Umbilical cord (tissue), 2 donors: ENCODE measurements at places on chromosomes 16 and 17.
A peak's percentile ranks its signal among the peaks of the same experiment; 100 is the strongest.

- DNase-seq: no peak
These were observed 78.8 kb downstream of the CES1 start for GRCh38 chr16:55754056-55754455.

- peak; percentile 96 for DNase-seq
These were observed 38.8 kb downstream of the RPGRIP1L start for GRCh38 chr16:53664724-53665345.

DNA sequence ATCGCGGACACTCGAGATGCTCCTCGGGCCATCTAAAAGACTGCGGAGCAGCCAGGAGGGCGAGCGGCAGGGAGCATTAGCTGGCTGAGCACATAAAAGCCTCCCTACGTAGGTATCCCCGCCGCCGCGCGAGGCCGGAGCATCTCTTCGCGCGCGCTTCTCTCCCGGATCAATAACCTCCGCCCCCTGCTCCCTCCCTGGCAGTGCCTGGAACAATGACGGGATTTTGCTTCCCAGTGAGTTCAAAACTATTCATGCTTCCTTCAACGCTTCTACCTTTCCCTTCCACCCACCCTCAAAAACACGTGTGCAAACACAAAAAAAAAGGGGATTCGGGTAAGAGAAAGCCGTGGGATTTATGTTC is 984 bp downstream of the CENPV start:
- DNase-seq: no peak

DNA sequence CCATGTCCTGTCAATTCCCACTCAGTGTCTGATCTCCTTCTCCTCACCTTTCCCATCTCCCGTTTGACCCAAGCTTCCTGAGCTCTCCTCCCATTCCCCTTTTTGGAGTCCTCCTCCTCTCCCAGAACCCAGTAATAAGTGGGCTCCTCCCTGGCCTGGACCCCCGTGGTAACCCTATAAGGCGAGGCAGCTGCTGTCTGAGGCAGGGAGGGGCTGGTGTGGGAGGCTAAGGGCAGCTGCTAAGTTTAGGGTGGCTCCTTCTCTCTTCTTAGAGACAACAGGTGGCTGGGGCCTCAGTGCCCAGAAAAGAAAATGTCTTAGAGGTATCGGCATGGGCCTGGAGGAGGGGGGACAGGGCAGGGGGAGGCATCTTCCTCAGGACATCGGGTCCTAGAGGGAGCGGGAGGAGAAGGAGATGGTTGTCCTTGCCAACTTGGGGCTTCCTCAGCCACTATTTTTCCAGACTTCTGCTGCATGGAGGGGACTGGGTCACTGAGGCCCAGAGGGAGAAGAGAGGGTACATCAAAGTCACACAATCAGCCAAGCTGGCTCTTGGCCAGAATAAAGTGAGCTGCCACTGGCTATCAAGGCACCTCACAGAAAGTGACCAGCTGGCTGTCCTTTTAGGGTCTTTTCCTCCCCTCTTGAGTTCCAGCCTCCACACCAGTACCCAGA is 1.9 kb upstream of the TBC1D10B start:
- DNase-seq: no peak

- DNase-seq: peak; percentile 60
These were observed 76.9 kb downstream of the RPA1 start for GRCh38 chr17:1906662-1907101.

GRCh38 chr17:2854143-2855055 is 58.2 kb downstream of the RAP1GAP2 start:
- DNase-seq: no peak

GRCh38 chr16:78368121-78369102 is 269.0 kb downstream of the WWOX start:
- DNase-seq: no peak

GRCh38 chr16:2786061-2786825 is 1.1 kb downstream of the PRSS33 start:
- no peak for DNase-seq

DNA sequence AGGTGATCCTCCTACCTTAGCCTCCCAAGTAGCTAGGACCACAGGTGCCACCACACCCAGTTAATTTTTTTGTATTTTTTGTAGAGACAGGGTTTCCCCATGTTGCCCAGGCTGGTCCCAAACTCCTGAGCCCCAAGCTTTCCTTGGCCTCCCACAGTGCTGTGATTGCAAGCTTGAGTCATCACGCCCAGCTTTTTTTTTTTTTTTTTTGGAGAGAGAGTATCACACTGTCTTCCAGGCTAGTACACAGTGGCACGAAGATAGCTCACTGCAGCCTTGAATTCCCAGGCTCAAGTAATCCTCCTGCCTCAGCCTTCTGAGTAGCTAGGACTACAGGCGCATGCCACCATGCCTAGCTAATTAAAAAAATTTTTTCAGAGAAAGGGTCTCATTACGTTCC is 27.2 kb downstream of the HEATR9 start:
- no peak for DNase-seq

- peak; percentile 48 for DNase-seq
These were observed 102.7 kb downstream of the UTP18 start for GRCh38 chr17:51362811-51363585.

- DNase-seq: no peak
These were observed 12.7 kb downstream of the SEC14L1 start for GRCh38 chr17:77153472-77153871.

DNA sequence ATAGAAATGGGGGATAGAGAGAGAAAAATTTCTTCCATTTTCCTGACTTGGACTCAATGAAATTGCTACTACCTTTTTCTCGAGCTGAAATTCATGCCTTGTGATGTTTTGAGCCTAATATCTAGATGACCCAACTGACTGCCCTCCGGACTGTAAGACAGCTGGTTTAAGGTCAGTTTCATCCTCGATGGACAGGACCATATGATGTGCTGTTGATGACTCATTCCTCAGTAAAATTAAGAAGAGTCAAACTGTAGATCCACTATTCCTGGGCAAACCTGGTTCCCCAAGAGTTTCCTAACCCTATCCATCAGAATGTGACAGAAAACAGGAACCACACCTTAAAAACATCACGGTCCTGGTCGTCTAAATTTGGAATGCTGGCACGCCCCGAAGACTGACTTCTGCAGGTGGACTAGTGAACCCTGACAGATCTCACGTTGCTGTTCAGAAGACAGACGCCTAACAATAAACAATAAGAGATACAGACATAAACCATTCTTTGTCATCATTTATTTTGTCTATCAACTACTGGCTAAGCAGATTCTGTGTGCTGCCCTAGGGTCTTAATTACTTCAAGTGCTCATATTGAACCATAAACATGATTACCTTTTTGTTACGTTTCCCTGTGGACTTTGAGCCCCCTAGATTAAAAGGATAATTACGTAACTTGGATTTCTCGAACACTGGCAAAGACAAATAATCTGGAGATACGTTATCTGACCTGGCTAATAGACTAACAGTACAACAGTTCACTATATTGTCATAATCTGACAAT is 45.1 kb upstream of the NOS2 start:
- DNase-seq: no peak

DNA sequence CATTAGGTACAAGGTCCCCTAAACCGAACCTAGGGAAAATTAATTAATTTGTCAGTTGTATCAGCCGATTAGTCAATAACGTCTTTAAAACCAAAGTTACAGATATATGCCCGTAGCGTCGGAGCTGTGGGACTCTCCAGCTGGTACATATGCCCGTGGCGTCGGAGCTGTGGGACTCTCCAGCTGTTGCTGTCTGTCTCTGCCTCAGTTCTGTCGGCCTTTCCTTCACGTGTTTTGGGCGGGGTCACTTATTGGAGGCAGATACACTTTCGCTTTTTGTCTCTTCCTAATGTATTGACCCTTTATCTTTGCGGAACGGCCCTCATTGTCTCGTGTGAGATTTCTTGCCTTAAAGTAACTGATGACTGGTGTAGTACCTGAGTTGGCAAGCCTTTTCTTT is 62.0 kb upstream of the ZNF750 start:
- DNase-seq: no peak

DNA sequence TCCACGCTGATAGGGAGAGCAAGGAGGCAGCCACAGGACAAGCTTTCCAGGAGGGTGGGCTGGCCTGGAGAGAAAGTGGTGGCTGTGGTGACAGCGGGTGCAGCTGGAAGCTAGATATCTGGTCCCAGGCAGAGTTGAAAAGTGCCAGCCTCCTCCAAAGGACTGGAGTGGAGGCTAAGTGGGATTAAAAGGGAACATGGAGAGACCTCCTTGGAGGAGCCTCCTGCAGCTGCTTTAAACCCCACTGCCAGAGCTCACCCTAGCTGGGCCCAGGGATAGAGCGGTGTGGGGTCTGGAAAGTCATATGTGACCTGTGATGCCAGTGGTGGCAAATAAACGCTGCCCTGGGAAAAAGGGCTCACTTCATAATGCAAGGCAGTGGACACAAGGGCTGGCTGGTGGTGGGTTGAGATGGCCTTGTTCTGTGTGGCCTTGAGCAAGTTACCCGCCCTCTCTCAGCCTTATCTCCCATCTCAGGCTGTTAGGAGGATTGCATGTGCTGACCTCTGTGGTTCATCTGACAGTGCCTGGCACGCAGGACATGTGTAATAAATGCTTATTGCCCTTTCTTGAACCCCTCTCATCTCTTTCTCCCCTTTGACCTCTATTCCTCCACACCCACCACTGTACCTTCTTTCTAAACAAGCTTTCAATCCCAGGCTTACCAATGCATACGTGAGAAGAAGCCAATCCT is 61.0 kb upstream of the LGALS9 start:
- DNase-seq: no peak

DNA sequence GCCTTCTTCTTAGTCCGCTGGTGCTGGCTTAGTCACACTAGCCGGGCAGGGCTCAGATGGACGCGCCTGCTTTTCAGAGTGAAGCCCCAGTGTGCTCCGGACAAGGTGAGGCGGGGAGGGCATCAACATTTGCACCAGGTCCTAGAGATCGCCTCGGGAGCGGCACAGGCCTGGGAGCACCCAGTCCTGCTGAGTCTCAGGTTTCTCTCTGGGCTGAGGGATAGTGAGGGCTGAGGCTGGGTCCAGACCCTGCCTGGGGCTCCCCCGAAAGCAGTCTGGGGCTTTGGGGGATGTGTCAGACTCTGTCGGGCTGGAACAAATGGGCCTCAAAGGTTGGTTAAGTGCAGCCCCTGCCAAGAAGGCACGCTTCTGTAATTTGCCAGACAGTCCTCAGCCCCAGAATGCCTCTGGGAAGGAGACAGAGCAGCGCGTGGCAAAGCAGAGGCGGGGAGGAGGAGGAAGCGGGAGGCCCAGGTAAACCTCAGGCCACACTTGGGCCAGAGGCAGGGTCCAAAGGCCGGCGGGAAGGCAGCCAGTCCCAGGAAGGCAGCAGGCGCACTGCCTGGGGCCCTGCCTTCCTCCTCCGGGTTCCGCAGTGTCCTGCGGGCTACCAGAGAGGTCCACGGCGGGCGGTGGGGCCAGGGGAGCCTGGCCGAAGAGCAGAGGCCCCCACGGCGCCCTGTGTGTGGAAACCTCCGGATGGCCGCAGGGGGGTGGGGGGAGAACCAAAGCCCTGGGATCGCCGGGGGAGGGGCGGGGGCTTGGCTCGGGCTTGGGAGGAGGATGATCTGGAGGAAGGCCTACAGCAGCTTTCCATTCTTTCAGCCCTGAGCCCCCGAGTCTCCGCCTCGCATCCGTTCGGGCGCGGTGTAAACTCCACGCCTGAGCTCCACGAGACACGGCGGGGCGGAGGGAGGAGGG is 39.5 kb upstream of the ATP2A3 start:
- peak; percentile 63 for DNase-seq

GRCh38 chr17:80782536-80783427 is 208.9 kb upstream of the CHMP6 start:
- DNase-seq: no peak

DNA sequence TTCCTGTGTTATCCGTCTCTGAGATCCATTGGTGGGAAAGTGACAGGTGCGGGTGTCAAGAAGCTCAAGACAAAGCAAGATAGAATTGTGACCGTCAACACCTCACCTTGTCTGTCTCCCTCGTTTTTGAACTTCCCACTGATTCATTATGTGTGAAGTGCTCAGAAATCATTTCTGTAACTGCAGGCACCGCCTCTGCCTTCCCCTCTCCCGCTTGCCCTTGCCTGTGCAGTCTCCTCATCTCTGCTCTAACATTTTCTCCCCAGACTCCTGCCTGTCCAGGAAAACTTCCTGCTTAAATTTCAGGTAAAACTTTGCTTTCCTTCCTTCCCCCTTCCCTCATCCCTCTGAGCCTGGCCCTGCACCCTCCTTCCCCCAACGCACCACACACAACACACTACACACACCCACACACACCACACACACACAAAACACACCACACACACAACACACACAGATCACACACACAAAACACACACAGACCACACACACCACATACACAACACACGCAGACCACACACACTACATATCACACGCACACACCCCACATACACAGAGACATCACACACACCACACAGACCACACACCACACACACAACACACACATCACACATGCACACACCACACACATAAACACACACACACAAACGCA is 25.7 kb downstream of the CALB2 start:
- DNase-seq: no peak

DNA sequence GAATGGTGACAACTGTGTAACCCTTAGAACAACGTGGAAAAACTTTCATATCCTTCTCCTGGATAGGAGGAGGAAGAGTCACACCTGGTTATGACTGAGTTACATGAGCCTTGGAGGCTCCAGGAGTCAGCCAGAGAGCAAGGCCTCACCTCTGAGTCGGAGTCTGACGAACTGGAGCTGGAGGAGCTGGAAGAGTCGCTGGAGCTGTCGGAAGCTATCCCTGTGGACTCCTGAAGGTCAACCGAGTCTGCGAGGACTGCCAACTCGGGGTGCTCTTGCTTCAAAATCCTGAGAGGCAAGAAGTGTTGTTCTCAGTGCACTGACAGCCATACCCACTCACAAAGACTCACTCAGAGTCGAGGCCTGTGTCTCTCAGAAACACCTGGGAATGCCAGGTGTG is 6.2 kb downstream of the JMJD6 start:
- no peak for DNase-seq
